Stimulated activated CD4-positive, alpha-beta T cell treated with anti-CD3 and anti-CD28 coated beads, Interleukin-4, amount 100 ng/mL, for 48 hours (primary cell): ENCODE measurements at places on chromosomes 2 and 18.

DNA sequence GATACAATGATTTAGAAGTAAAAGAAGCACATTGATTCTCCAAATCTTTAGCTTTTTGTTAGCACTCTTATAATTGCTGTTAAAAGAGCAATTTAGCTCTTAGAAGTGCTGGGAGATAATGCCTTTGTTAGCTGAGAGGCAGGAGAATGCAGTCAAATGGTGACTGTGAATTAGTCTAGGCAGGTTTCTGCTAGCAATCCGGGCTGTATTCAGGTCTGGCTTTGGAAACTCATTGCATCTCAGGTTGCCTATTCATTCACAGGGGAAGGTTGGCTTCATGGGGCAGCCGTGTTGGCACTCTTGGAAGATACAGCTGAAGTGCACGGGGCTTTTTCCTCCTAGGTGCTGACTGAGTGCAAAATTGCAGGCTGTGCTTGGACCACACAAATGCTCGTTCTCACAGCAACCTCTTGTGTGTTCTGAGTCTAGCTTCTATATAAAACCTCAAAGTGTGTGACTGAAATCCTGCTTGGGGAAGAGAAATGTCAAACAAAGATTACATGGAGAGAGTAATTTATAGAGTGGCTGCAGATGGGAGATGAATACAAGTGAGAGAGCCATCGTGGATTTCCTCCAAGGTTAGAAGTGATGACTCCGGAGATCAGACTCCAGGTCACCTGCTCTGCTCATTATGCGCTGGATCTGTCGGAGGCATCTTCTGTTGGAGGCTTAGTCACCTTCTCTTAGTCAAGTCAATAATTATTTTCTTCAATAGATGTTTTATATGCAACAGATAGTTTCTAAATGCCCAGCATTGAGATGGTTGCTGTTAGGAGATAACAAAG is 167.8 kb downstream of the PMAIP1 start:
- no peak for DNase-seq

DNA sequence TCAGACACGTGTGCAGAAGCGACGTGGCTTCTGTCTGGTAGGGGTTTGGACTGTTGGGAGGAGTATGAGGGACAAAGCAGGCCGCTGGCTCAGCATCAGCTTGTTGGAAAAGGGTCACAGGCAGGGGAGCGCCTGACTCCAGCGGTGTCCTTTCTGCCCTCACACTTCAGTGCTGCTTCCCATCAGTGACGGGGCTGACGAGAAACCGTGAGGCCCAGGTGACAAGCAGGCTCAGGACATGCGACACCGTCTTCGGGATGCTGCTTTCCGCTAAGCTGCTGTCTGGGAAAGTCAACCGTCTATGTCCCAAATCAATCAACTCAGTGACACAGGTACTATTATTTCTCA is 90.5 kb downstream of the USP40 start:
- DNase-seq = no peak

- DNase-seq = no peak
Measured at GRCh38 chr2:202377207-202377761, 1.2 kb downstream of the BMPR2 start.

- no peak for DNase-seq
Measured at GRCh38 chr2:3625186-3625585, 30.3 kb downstream of the COLEC11 start.

DNA sequence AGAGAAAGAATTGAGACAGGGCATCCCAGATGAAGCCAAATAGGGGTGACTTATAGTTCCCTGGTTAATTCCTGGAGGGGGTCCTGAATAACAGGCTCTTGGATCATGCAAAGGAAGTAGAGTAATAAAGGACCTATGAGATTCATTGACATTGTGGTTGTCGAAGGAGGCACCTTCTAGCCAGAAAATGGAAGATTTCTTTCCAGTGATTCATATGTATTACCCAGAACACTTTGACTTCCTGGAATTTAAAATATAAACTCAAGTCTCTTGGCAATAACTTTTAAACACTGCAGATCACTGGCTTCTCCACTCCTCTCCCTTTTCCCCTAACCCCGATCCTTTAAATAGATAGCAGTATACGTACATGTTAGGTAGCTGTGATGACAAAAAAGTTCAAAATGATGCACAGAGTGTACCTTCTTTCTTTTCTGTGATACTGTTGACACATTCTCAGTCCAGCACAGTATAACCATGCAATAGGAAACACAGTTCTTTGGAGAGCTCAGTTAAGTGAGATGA is 211.8 kb downstream of the LTBP1 start:
- DNase-seq = no peak

- peak; percentile 75 for DNase-seq
Measured at GRCh38 chr18:36828630-36829361, at the start of the genes KIAA1328 and TPGS2. Gene KIAA1328 (plus strand): TSS chr18:36829127. CDS start chr18:36829139, 12 bp downstream. Gene TPGS2 (minus strand): TSS chr18:36829002. CDS start chr18:36828767, 235 bp downstream.

- DNase-seq = no peak
Measured at GRCh38 chr2:111050701-111051376, 69.9 kb upstream of the BCL2L11 start.

GRCh38 chr2:155701721-155702120 is 630.8 kb downstream of the NR4A2 start:
- no peak for DNase-seq

DNA sequence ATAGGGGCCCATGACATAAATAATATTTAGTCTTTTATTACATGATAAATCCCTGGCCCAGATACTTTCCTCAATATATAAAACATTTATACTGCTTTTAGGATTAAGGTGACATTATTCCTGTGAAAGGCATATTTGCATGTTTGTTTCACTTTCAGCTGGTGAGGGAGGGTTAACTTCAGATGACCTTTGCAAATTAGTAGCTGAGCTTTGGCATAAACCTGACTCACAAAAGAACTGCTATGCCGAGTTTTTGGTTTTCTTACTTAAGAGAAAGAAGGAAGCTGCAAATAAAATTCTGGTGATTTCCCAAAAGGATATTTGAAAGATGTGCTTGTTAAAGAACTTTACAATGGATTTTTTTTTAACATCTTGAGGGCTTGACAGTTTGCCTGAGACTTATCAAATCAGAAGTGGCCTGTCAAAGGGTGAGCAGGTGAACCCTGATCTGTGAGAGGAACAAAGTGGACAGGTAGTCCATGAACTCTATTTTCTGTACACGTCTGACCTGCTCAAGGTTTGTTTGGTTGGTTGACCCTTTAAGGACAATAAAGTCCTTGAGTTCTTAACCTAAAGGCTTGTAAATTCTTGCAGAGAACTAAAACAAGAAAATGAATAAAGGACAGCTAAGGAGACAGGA is 93.5 kb downstream of the FAM124B start:
- DNase-seq = no peak

DNA sequence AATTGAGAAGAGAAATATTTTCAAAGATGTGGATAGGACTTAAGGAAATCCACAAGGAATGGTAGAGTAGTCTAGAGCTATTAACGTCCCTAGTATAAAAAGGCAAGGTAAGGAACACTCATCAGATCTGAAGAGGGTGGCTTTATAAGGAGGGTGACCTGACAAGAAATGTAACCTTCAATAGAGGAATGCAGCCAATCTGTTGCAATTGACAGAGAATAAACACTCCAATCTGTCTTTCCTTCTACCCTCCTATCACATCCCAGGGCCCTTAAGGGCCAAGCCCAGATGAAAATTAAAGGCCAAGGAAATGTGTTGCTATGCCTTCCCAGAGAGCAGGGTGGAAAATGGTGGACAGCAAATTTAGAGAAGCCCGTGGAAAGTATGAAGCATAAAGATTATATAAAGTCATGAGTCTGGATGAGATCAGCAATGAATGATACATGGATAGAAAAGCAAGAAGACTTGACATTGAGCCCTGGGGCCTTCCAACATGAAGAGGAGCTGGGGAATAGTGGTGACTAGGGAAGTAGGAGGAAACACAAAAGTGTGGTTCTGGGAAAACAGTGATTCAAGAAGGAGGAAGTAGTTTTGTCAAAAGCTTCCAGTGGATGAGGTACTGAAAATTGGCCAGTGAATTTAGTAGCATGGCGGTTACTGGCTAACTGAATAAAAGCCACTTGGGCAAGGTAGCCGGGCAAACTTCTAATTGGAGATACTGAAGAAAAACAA is 270.6 kb upstream of the TANK start:
- no peak for DNase-seq

DNA sequence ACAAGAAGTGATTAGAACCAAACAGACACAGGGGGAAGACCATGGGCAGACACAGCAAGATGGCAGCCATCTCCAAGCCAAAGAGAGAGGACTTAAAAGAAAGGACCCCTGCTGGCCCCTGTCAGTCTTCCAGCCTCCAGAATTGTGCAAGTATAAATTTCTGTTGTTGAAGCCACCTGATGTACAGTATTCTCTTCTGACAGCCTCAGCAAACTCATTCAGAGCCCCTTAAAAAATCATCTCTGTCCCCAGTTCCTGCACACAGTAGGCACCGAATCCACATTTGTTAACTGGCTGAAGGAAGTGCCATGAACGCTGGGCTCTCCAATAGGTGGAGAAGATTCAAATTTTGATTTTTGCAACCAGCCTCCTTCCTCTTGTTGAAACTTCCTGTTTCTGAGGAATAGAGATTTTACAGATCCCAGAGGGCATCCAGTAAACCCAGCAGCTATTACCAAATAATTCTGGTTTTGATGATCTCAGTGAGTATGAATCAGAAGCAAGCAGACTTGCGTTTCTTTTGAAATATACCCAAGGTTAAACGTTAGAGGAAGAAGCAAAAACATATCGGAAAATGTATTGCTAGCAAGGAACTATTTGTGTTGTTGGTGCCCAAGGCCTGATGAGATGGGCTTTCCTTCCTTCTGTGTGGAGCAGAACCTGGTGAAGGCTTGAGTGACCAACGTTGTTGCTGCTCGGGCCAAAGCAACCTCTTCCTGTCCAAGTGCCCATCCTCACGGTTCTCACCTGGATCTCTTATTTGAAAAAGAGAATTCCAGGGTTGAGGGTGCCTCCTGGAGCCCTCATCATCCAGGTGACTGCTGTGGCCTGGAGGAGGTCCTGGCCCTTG is 47.7 kb upstream of the PLB1 start:
- DNase-seq = no peak

GRCh38 chr2:177289824-177290628 is 25.5 kb upstream of the NFE2L2 start:
- DNase-seq = no peak

DNA sequence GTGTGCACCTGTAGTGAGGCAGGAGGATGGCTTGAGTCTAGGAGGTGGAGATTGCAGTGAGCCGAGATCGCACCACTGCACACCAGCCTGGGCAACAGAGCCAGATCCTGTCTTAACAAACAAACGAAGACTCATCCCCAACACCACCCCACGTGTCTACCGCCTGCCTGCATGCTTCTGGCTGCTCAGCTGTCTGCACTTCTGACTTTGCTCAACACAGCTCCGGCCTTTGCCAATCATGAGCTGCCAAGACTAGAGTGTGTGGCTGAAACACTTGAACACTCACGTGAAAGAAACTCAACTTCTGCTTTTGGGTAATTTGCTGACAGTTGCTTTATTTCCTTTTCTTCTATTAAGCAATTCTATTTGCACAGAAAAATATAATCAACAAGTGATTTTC is 32.1 kb upstream of the SP3 start:
- no peak for DNase-seq

DNA sequence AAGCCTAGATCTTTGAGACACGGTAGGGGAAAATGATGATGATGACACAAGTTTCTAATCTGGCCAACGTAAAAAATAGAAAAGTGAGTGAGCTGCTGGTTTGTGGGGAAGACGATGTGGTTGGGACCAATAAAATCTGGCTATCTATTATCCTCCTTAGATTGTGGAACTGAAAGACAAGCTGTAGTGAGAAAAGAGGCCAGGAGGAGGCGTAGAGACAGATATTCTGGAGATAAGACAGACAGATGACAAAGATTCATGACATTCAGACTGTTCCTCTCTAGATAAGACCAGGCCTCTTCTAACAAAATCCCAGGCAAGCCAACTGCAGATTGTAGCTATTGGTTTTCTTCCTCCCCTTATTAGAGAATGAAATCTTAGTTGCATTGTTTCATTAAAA is 376.3 kb upstream of the UBE2E3 start:
- DNase-seq = no peak

GRCh38 chr2:211875488-211875887 is 663.1 kb downstream of the ERBB4 start:
- no peak for DNase-seq

GRCh38 chr2:66202586-66202985 is 232.3 kb upstream of the MEIS1 start:
- no peak for DNase-seq

- DNase-seq = no peak
Measured at GRCh38 chr18:78136986-78137385, 842.6 kb upstream of the SALL3 start.

- DNase-seq = no peak
Measured at GRCh38 chr2:231549446-231550239, 19.4 kb upstream of the NMUR1 start.

GRCh38 chr2:3059141-3059925 is 318.3 kb downstream of the EIPR1 start:
- no peak for DNase-seq
